ENCODE measurements at places on chromosomes 5 and 9.

DNA sequence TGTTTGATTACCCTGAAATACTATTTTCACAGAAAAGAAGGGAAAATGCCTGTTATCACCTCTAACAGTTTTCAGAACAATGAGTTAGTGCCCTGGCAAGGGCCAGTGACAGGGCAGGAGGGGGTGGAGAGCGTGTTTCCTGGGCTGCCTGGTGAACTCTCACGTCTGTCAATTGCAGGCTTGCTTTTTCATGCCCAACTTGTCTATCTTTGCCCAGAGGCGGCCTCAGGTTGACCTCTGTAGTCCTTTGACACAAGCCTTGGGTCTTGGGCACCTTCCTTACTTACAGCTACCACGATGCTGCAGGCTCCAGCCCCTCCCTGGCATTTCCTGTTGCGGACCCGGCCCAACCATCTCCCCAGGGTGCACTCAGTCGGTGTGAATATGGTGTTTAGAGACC, 2.2 kb upstream of the CEL start:
- DNase-seq = no peak

- DNase-seq = no peak
Observed at GRCh38 chr5:133360693-133361472, 251.5 kb downstream of the FSTL4 start.

DNA sequence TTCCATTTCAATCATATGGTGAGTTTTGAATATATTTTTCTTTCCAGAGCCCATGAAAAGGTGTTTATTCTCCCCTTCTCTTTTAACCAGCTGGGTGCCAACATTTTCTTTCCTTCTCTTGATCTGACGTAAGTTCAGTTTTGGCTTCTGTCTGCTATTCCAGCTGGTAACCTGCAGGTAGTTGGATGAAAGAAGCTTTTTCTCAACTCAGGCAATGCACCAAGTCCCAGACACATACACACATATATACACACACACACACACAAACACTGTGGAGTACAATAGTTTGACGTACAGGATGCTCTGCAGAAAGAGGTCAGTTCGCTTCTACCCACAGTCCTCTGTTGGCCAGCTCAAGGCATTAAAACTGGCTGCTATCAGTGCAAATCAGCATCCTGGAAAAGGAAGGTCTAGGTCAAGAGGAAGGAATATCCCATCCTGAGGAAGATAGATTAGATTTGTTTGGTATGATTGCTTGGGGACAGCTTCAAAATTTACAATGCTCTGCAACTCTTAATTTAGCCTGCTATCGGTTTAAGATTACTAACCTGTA, 214.3 kb upstream of the SEMA6A start:
- DNase-seq = no peak

- no peak for DNase-seq
Observed at GRCh38 chr5:162762119-162762518, 675.3 kb upstream of the CCNG1 start.

DNA sequence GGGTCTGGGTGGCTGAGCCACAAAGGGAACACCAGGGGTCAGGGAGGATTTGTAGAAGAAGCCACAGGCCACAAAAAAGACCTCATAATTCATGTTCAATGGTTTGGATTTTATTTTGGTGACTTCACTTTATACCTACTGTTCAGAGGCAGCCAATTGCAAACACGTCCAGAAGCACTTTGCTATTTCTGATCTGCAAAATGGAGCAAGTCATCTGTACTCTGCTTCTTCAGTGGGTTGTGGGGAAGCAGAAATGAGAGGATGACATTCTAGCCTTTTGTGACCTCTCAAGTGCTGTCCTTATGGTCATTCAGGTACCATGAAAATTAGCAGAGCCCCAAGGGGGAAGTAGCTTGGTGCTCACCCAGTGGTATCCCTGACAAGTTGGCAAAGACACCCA, 2.5 kb upstream of the KCNIP1 start:
- no peak for DNase-seq

DNA sequence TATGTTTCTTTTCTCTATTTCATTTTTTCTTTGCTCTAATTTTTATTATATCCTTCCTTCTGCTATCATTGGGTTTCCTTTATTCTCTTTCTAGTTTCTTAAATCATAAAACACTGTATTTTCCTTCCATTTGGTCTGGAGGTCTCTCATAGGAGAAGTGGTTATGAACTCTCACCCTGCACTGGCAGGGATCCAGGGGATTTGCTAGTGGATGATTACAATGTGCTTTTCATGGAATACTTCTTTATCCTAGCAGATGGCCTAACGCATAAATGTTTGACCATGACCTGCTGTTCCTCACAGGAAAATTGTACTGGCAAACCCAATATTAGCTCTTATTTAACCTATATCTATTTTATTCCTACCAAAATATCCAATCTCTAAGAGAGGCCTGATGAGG, 31.5 kb upstream of the SGCD start:
- DNase-seq = no peak
